ENCODE measurements at places on chromosomes 7 and 10.

DNA sequence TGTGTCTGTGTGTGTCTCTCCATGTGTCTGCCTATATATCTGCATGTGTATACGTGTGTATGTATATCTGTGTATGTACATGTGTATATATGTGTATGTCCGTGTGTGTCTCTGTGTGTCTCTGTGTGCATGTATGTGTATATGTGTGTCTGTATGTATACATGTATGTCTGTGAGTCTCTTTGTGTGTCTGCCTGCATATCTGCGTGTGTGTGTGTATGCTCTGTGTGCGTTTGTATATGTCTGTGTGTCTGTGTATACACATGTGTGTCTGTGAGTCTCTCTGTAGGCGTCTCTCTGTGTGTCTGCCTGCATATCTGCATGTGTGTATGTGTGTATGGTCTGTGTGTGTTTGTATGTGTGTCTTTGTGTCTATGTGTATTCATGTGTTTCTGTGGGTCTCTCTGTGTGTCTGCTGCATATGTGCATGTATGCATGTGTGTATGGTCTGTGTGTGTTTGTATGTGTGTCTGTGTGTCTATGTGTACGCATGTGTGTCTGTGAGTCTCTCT is 23.7 kb upstream of the KLF6 start:
- no peak for DNase-seq

DNA sequence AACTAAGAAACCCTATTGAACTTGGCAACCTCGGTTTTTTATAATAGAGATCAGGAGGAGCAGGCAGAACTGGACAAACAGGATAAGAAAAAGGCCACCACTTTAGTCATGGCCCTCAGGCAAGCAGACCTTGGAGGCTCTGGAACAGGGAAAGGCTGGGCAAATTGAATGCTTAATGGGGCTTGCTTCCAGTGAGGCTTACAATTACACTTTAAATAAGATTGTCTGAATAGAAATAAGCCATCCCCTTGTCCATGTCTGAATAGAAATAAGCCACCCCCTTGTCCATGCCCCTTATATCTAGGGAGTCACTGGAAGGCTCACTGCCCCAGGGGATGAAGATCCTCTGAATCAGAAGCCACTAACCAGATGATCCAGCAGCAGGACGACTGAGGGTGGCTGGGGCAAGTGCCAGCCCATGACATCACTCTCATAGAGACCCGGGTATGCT is 40.6 kb downstream of the AKR1B15 start:
- peak; percentile 24 for DNase-seq

- DNase-seq, result no peak
Measured at GRCh38 chr7:31049005-31049765, 2.9 kb upstream of the ADCYAP1R1 start.

DNA sequence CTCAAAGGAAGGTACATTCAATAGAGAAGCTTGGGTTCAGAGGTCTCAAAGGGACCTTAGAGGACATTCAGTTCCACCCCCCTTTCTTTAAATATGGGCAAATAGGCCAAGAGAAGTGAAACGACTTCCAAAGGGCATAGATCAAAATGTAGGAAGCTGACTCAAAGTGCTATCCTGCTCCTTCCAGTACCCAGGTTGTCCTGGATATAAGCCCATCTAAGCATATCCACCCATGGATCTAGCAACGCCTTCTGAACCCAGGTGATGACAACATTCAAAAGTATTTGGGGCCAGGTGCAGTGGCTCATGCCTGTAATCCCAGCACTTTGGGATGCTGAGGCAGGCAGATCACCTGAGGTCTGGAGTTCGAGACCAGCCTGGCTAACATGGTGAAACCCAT is 5.3 kb downstream of the ATXN7L1 start:
- no peak for DNase-seq

DNA sequence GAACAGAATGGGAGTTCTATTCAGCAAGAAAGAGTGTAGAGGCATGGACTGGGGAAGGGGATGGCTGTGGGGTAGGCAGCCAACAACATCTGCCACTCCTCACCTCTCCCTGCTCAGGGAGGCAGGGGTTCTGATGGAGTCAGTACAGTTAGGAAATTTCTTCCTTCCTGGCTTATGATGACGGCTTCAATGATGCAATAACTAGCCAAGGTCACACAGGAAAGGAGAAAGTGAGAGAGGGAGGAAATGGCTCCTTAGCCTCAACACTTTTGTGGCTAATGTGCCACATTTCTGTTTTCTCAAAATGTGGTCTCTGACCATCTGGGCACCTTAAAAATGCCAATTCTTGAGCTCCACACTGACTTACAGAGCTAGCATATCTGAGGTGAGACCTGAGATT is 79.3 kb upstream of the PDZD8 start:
- peak; percentile 66 for DNase-seq

- DNase-seq, result peak; percentile 21
Measured at GRCh38 chr10:132788180-132788830, 2.4 kb upstream of the NKX6-2 start.

DNA sequence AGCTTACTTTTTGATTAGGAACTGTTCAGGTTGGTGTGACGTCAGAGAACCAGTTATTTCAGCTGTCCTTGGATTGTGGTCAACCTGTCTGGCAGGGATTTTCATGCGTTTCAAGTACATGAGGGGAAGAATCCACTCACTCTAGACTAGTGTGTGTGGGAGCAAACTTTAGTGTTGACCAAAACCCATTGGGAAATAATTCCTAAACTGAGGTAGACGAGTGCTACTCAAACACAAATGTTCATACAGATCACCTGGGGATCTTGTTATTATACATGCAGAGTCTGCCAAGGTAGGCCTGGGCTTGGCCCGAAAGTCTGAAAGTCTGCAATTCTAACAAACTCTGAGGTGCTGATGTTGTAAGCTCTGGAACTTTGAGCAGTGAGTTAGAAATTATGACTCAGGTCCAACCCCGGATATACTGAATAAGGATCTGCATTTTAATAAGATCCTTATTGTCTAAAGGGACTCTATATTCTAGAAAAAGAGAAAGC is 111.1 kb upstream of the CREB5 start:
- DNase-seq, result peak; percentile 85

DNA sequence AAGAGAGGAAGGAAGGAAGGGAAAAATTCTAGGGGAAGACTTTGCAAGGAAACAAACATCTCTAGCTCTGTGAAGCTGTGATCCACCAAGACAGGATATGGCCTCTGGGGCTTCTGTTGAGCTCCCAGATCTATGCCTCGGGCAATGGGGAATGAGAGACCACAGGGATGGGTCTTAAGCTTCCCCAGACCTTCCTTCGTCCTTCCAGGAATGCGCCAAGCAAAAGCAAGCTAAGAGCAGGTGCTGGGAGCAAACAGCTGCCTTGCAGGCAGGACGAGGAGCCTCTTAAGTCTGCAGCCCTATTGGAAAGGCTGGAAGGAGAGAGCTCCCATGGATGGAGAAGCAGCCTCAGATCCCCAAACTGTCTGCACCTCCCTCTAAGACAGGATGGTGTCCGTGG is 21.9 kb upstream of the ELN start:
- DNase-seq, result no peak

DNA sequence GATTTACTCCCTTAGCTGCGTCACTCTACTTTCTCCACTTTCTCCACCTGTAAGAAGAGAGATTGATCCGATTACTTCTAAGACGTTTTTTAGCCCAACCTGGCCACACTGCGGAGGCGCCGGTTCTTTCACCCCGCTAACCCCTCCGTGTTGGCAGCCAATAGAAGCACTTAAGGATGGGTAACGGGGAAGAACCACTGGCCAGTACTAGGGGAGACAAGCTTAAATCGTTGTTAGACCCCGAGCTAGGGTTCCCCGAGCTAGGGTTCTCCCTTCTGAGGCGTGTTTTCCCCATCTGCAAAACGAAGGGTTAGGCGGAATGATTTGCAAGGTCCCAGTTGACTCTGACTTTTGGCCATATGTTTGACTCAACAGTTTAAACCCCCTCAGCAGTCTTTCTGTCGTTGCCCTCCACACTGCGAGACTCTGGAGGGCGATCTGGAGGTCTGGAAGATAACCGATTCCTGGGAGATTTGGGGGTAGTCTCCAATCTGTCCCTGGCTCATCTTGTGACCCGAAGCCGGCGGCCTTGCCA is 644 bp downstream of the UMAD1 start:
- DNase-seq, result peak; percentile 28

GRCh38 chr7:127486654-127487053 is 94.1 kb upstream of the ZNF800 start:
- peak; percentile 10 for DNase-seq

- DNase-seq, result peak; percentile 63
Measured at GRCh38 chr7:99139036-99139435, 4.9 kb downstream of the SMURF1 start.

DNA sequence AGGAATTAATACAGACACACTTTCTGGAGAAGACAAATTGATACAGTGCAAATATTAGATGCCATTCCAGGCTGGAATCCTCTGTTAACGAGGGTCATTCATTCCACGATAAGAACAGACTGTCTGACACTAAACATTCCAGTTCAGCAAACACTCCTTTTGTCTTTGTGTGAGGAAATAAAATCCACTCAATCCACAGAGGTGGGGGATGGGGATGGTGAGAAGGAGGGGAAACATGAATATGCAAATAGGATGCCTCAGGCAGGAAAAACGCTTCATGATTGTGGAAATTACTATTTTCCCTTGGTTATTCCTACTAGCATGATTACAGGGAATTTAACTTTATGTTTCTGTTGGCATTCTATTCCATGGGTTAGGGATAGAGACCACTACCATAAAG is 196.9 kb upstream of the CDCA7L start:
- no peak for DNase-seq

- no peak for DNase-seq
Measured at GRCh38 chr7:140153666-140154161, 23.1 kb downstream of the KDM7A start.

DNA sequence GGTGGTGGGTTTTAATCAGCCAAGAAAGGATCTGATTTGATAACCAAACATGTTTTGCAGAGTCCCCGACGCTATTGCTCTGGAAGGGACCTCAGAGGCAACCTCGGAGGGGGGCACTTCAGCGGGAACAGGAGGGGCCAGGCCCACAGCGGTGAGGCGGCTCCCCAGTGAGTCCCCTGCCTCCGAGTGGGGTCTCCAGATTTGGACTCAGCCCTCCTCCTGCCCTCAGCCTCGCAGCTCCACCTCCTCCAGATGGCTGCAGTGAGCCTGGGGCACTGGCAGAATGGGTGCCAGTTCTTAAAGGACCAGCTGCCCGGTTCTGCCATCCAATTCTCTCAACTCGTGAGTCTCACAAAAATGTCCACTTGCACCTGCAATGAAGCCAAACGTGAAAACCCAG is 61.0 kb upstream of the NANOS1 start:
- no peak for DNase-seq

DNA sequence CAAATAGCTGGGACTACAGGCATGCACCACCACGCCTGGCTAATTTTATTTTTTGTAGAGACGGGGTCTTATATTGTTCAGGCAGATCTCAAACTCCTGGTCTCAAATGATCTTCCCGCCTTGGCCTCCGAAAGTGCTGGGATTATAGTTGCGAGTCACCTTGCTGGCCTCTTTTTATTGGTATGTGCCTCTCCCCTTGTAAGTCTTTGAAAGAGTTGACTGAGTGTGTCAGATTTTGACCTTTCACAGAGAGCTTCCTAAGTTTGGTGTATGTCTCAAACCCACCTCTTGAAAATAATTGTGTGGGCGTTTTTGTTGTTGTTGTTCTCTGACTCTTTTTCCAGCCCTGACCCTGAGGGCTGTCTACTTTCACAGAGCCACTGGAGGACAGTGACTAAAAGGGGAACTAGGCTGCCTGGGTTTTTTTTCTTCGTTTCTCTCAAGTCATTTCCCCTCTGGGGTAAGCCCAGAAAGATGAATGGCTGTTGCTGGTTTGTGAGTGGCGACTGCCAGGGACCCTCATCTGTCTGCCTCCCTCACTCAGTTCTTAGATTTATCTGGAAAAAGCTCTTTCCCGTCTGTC is 262.8 kb downstream of the ZEB1 start:
- no peak for DNase-seq

DNA sequence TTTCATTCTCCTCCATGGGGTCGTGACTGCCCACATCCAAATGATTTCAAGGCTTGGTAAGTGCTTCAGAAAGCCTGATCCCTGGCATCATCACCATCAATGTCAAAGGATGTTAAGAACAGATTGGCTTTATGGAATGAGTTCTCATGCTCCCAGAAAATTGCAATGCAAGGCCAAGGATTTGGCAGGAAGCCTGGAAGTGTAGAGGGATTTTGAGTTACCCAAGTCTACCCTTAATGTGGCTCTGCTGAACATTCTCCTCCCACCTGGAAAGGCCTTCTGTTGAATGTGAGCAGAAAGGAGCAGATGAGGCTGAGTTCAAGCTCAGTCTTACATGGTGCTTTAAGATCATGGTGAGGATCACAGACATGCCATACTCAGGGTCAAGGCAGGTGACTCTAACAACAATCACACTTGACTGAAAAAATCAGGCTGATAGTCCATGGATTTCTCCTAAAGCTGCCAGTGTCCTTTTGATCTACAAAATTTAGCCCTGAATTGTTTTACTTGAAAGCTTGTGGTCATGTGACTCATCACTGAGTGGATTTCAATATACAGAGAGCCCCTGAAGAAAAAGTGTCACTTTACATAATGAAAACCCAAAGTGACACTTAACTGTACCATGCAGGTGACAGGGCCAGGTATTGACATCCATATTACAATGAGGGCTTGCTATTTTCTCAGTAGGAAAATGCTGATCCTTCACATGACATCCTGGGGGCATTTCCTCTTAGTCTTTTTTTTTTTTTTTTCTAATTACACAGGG is 111.1 kb upstream of the PDLIM1 start:
- DNase-seq, result no peak

GRCh38 chr7:10724449-10724848 is 249.2 kb upstream of the PHF14 start:
- no peak for DNase-seq

DNA sequence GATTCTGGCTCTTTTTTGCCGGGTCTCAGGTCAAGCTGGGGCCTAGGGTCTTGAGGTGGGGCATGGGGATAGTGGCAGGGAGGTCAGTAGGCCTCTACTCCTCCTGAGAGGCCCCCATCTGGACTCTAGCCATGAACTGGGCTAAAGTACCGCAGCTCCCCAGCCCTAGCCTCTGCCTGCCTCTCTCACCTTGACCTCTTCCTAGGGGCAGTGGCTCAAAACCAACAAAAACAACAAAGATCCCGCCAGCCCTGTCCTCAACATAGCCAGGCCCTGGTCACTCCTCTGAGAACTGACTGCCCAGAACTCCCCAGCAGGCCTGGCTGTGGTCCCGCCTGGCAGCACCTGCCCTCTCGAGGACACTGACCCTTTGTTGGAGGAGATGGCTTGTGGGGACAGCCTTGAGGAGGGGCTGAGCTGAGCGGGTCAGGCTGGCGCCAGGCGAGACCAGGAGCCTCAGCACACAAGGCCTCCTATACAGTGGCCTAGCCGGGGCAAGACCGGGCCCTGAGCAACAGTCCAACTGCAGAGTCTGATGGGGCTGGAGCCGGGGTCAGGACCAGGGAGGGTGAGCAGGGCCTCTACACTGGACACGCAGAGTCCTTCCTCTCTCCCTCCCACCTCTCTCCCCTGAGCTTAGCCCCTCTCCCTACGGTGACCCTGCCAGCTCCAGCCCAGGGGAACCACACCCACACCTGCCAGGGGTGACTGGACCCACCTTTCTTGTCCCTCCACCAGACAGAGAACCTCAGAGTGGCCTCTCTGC is 11.6 kb upstream of the PPIF start:
- DNase-seq, result no peak
